ENCODE measurements at places on chromosomes 7 and 10.

DNA sequence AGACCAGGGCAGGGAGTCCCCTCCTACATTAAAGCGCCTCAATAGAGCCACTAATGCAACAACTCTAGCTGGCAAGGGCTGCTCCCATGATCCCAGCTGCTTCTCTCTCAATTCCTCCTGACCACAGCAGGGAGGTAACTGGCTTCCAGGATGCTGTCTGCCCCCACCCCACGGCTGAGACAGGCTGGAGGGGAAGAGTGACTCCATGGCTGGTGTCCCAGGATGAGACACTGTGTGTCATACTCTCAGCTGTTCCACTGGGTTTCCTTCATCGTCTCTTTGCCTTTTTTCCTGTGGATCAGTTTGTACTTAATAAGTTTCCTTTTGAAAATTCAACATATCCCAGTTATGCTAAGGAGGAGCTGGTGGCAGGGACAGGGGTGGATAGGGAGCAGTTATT, 27.7 kb upstream of the MYH16 start:
- DNase-seq: no peak

- DNase-seq: no peak
These were observed 623.1 kb downstream of the ACTR3B start for GRCh38 chr7:153382641-153383101.

- DNase-seq: no peak
These were observed 142.6 kb downstream of the PLXDC2 start for GRCh38 chr10:19958787-19959186.

GRCh38 chr7:93981480-93981874, 22.7 kb downstream of the BET1 start:
- DNase-seq: no peak

GRCh38 chr7:155722118-155722517, 77.7 kb downstream of the RBM33 start:
- no peak for DNase-seq

DNA sequence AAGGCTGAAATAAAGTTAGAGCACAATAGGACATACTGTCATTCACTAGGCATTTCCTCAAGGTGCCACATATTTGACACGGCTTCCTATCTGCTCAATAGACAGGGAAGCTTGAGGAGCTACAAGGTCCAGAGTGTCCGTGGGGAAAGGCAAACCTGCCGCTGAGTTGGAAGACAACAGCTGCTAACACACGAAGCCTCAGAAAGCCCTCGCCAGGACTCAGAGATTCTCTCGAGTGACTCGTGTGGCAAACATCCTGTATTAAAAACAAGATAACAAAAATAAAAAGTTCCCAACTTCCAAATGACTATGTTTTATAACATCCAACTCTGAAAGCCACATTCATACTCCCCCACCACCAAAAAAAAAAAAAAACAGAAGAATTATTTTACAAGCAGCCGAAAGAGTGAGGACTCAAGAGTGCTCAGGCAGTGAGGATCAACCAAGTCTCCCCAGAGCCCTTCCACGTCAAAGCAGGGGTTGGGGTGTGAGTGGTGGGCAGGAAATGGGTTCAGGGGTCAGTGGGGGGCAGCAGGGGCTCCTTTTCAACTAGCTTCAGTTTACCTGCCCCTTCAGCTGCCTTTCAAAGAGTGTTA, 67.6 kb downstream of the STK17A start:
- no peak for DNase-seq

DNA sequence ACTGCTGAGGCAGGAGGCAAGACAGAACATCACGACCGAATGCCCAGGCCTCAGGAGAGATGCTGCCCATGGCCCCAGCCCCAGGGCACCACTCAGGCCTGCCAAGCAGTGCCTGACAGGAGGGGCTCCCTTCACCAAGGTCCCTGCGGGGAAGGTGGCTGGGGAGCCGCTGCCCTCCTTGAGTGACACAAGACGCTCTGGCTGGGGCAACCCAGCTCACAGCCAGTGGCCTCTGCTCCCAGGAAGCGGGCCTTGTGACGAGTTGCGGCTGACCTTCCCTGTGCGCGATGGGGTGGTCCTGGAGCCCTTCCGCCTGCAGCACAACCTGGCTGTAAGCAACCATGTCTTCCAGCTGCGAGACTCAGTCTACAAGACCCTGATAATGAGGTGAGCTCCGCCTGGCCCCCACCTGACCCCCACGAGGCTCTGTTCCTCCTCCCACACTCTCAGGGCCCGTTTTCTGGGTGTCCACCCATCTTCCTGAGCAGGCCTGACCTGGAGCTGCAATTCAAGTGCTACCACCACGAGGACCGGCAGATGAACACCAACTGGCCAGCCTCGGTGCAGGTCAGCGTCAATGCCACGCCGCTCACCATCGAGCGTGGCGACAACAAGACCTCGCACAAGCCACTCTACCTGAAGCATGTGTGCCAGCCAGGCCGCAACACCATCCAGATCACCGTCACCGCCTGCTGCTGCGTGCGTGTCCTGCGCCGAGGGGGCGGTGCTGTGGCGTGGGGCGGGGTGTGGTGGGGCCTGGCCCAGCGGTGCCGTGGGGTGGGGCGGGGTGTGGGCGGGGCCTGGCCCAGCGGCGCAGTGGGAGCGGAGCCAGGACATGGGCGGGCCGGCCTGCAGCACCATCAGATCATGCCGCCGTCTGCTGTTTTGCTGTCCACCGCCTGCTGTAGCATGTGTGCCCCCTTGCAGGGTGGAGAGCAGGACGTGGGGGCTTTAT, 12.8 kb downstream of the ZMIZ2 start:
- no peak for DNase-seq

DNA sequence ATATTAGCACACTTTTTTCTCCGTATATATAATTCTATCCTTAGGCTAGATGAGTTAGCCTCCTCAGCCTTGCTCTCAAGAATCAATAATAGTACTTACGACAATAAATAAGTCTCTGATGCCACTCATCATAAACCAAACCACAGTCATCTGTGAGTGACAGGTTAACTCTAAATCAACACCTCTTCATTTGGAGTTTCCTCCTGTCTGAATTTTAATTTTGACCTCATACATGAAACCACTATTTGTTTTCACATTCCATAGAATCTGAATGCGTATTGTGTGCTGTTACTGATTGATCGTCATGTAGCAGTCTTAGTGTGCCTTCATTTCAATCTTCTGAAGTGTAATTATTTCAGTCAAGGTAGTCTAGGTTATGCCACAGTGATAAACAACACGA, 85.8 kb downstream of the HGF start:
- no peak for DNase-seq

GRCh38 chr10:23558361-23558799, 119.5 kb downstream of the OTUD1 start:
- DNase-seq: no peak

GRCh38 chr7:82152858-82153257, 290.7 kb downstream of the CACNA2D1 start:
- no peak for DNase-seq

- DNase-seq: no peak
These were observed 708.7 kb downstream of the PARD3 start for GRCh38 chr10:34106356-34106885.

DNA sequence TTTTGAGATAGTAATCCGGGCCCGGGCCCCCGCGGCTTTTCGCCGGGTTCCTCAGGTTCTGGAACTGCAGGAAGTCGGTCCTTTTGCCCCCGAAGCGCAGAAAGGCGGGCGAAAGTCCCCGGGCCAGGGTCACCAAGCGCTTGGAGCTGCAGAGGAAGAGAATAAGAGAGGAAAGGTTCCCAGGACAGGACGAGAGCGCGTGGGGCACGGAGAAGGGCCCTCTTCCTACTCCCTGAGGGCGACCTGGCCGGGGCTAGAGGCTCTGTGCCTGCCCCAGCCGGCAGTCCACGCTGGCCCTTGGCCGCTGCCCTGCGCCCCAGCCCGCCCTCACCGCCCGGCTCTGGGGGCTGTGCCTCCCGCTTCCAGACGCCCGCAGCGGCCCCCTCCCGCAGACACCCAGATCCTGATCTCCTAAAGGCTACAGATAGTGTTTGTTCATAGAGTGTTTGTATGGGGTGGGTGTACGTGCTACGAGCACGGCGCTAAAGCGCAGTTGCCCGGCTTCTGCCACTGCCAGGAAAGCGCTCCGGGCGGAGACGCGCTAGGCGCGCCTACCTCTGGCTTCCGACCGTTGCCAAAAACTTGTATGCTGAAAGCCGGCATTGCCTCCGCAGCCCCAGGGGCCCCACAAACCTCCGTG, 3.2 kb downstream of the HPSE2 start:
- DNase-seq: no peak

DNA sequence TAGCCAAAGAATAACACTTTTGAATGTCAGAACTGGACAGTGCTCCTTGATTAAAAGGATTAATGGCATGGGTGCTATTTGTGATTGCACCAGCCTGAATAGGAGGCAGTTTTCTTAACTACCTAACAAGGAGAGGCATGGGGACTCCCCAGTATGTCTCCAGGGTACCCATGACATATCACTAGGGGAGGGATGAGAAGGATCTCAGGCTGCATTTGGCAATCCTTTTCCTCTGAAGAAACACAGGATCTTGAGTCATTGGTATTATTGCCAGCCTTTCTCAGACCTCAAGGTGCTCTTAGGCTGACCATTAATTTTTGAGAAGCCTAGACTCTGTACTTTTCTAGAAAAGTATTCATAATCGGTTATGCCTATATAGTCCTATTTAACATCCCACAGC, 77.5 kb upstream of the NPVF start:
- no peak for DNase-seq

DNA sequence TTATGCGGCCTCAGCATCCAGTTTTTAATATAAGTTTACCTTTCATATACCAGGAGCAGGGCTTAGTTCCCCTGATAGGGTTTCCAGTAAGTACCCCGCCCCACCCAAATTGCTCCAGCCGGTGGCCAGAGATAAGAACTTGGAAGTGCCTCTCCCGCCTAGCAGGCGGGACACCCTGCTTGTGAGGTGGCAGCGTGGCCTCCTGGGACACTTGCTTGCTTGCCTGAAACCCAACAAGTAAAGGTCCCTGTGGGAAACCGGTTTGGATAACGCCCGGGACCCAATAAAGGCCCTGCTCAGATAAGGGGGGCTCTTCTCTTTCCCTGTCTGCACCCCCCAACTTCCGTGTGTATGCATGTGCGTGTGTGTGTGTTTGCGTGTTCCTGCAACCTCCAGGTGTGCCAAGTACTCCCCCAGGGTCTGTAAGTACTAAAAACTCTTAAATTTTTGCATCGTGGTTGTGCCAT, 154.3 kb downstream of the ARHGAP21 start:
- no peak for DNase-seq

DNA sequence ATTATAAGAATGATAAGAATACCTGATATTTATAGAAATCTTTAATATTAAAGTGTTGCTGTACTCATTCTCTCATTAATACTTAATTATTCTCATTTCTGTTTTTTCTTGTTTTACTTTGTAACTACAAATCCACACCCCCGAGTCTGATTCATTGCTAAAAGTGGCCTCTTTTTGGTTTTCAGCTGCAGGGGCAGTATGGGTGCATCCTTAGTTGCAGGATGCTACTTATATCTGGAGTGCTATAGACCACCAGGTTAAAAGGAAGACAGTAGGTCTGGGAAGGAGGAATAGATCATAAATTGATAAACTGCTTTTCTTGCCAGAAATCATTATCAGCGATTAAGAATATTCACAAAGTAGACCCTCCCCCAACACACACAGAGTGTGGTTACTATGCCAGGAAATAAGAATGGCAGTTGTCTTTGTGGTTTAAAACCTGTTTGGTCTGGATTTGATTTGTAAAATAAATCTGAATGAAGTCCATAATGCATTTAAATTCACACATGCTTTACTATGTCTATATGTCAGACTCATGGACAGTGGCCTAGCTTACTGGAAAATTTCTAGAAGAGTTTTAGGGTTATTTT, 96.5 kb downstream of the NRF1 start:
- no peak for DNase-seq

- no peak for DNase-seq
These were observed 25.0 kb downstream of the NUDCD3 start for GRCh38 chr7:44465490-44465889.

DNA sequence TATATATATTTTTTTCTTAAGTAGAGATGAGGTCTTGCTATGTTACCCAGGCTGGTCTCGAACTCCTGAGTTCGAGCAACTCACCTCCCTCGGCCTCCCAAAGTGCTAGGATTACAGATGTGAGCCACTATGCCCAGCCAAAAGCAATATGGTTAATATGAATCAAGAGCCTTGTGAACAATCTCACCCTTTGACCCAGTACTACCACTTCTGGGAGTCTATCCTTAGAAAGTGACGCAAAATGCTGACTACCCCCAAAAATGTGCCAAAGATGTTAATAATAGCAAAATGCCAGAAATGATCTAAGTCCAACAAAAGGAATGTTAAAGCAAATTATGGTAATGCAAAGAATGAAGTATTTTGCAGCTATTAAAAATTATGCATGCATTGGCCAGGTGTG, 44.3 kb downstream of the HOXA1 start:
- DNase-seq: no peak

GRCh38 chr10:102555781-102556328, 52.1 kb downstream of the SUFU start:
- DNase-seq: no peak

DNA sequence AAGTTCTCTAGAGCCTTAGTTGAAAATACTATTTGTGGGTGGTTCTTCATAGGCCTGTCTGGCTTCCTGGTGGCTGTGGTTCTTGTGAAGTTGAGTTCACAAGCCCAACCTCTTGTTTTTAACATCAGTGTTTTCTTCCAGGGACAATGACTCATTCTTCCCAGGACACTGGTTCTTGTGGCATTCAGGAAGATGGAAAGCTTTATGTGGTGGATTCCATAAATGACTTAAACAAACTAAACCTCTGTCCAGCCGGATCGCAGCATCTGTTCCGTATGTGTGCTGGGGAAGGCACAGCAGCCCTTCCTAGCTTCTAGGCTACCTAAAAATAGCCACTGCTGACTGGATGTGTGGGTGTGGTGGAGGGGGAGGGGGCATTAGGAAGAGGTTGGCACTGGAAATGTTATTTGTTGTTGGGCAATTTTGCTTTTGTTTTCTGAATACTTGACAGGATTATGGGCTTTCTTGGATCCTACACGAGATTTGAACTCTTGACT, 3.9 kb downstream of the LSMEM1 start:
- DNase-seq: no peak

- no peak for DNase-seq
These were observed 55.3 kb downstream of the CPVL start for GRCh38 chr7:29090836-29091601.

DNA sequence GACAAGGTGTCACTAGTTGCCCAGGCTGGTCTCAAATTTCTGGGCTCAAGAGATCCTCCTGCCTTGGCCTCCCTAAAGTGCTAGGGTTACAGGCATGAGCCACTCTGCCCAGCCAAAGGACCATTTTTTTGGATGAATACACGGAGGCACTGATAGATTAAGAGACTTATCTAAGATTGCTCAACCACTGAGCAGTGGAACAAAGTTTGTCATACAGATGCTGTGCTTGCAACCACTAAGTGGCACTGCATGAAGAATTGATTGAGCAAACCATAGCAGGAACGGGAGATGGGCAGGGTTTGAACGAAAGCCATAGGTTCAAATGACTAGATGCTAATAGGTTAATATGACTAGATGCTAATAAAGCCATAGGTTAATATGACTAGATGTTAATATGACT, 61.1 kb downstream of the EBLN1 start:
- no peak for DNase-seq

GRCh38 chr10:70518695-70519094, 40.1 kb downstream of the PALD1 start:
- no peak for DNase-seq

- DNase-seq: no peak
These were observed 212.8 kb downstream of the PTEN start for GRCh38 chr10:88076027-88076880.

Data from cerebellar nuclear complex (tissue), 1 donor.